Cerebellum (tissue), 4 donors: ENCODE measurements at places on chromosomes 16 and 17.

GRCh38 chr17:61833536-61834193 is 29.7 kb downstream of the BRIP1 start:
- DNase-seq = no peak

GRCh38 chr17:35895636-35896587 is 15.8 kb upstream of the CCL5 start:
- no peak for DNase-seq

DNA sequence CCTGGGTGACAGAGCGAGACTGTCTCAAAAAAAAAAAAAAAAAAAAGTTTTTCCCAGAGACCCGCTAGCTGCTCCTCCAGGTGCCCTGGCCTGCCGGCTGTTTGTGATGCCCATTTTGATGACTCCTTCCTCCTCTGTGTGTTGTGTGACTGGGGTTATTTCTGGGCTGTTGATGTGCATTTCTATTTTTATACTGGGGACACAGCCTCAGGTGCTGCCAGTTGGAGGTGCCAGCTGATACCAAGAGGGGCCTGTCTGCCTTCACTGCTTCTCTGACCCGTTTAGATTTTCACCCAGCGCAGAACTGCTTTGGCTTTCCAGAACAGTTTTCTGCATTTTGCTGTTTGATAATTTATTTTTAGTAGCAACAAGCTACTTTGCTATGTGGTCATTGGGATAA is 6.7 kb downstream of the PLA2G15 start:
- DNase-seq = peak; percentile 80

DNA sequence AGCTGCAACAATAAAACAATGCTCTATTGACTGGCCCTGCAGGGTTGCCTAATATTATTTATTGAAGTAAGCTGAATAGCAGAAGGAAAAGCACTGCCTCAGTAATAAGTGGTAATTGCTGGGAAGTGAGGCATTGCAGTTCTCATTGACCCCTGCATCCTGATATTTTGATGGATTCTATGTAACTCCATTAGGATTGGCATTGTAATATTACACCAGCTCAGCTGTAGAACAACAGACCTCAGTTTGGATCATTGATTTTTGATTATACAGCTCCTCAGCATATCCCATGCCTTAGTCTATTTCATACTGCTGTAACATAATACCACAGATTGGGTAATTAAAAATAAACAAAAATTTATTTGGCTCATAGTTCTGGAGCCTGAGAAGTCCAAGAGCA is 650.6 kb upstream of the SALL1 start:
- DNase-seq = no peak

DNA sequence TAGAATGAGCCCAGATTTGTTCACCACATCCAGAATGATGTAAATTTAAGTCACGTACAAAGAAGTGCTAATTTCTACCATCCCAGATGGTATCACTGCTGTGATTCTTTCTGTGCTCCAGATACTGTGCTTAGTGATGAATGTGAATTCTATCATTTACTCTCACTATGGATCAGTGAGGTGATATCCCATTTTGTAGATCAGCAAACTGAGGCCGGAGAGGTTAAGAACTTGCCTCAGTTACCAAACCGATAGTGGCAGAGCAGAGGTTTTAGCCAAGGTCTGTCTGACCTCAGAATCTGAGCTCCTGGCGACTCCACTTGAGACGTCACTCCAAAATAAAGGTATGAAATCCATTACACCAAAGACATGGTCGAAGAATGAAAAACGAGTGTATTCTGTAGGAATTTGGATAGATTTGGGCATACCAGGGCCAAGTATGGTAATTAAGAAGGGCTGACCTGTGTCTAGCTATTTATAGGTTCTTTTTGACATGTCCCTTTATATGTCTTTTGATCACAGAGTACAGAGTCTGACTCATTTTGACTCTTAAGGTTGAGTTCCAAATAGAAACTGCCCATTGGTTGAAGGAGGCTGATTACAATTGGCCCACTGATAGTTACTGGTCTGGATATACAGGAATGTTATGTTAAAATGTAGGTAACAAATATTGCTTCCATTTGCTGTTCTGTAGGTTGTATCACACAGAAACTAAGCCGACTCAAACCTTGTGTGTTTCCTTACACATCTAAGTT is 10.0 kb downstream of the MAP2K6 start:
- no peak for DNase-seq

GRCh38 chr16:78177218-78177617 is 77.8 kb downstream of the WWOX start:
- no peak for DNase-seq
